ENCODE measurements at places on chromosomes 5 and 9. TPM values are rescaled to one million over a fixed set of nuclear protein-coding genes. Genes with fewer than 3 reads are reported as not detected.
A peak's percentile ranks its signal among the peaks of the same experiment; 100 is the strongest.

- H3K4me3 ChIP-seq = no peak overlapping the region
- no peaks in the 10 kb centered on the region for H3K36me3 ChIP-seq
- DNase-seq = peak; percentile 97
- peak overlapping the region; percentile 69 for H3K27ac ChIP-seq
- H3K4me1 ChIP-seq = peaks cover 19% of the 10 kb centered on the region
Measured at GRCh38 chr5:34598177-34598794, 57.8 kb upstream of the RAI14 start.

DNA sequence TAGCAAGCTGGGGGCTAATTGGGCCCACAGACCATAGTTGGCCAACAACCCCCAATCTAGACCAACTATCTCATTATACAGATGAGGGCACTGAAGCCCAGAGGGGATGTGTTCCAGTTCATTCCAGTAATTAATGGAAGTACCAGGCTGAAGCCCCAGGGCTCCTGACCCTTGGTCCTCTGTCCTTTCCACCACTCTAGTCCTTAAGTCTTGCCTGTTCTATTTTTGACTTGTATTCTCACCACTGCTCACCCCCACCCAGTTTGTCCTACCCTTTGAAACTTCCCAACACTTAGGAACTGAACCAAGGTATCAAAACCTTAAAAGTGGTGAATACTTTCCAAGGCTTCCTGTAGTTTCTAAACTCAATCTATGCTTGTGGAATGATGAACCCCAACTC, 407.4 kb downstream of the ENC1 start:
- H3K27me3 ChIP-seq = no peaks in the 10 kb centered on the region
- H3K36me3 ChIP-seq = no peaks in the 10 kb centered on the region
- H3K4me1 ChIP-seq = peaks cover 9% of the 10 kb centered on the region
- H3K4me3 ChIP-seq = no peak overlapping the region
- DNase-seq = no peak

GRCh38 chr5:180166176-180166575, 42.8 kb downstream of the RASGEF1C start:
- DNase-seq = no peak
- H3K36me3 ChIP-seq = no peaks in the 10 kb centered on the region
- H3K27me3 ChIP-seq = no peaks in the 10 kb centered on the region
- H3K4me3 ChIP-seq = no peak overlapping the region
- no peaks in the 10 kb centered on the region for H3K4me1 ChIP-seq
- H3K27ac ChIP-seq = no peak overlapping the region

- H3K4me1 ChIP-seq = no peaks in the 10 kb centered on the region
- H3K4me3 ChIP-seq = no peak overlapping the region
- DNase-seq = no peak
- no peaks in the 10 kb centered on the region for H3K36me3 ChIP-seq
- H3K27ac ChIP-seq = no peak overlapping the region
Measured at GRCh38 chr9:10146517-10147331, 466.1 kb downstream of the PTPRD start.

DNA sequence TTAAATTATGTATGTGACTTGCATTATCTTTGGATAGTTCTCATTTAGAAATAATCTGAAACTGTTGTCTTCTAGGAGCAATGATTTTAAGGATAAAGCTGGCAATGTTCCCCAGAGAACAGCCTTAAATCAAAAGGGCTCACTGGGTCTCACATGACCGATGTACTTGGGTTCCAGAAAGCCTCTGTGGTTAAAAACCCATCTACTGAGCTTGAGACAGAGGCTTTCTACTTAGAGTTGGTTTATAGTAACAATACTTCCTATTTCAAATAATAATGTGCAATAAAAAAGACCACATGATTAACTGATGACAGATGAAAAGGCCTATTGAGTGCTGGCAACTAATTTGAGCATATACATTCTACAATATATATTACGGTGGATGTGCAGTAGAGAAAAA, 1143.5 kb downstream of the PTPRD start:
- no peak for DNase-seq
- no peak overlapping the region for H3K27ac ChIP-seq
- H3K4me3 ChIP-seq = no peak overlapping the region
- no peaks in the 10 kb centered on the region for H3K36me3 ChIP-seq
- H3K27me3 ChIP-seq = no peaks in the 10 kb centered on the region

- DNase-seq = no peak
- peaks cover 25% of the 10 kb centered on the region for H3K4me1 ChIP-seq
- H3K27ac ChIP-seq = peak overlapping the region; percentile 76
- no peaks in the 10 kb centered on the region for H3K36me3 ChIP-seq
- H3K4me3 ChIP-seq = no peak overlapping the region
Measured at GRCh38 chr9:133710661-133711427, 27.3 kb downstream of the SARDH start.

IL9 gene
- polyA plus RNA-seq = not detected

TIMD4 gene
- not detected for polyA plus RNA-seq

PDE6A gene
- polyA plus RNA-seq = 0.02 TPM

DNA sequence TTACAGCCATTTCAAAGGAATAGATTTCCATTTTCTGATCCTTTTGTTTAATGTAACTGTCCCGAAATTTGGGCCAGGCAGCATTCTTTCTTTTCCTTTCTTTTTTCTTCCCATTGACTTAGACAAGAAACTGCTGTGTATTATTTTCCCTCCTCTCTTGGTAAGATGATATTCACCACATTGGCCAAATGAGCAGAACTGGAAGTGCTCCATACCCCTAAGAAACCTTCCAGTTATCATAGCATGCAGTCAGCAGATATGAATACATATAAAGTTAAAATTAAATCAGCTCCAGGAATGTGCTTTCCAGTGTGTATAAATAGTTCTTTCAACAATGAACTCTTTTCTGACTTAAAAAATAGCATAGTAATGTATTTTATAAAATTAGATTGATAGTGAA, 168.5 kb upstream of the GAS1 start:
- peak; percentile 59 for DNase-seq
- H3K4me3 ChIP-seq = no peak overlapping the region
- H3K27ac ChIP-seq = no peak overlapping the region
- H3K36me3 ChIP-seq = no peaks in the 10 kb centered on the region
- no peaks in the 10 kb centered on the region for H3K27me3 ChIP-seq

PFN3 gene
- polyA plus RNA-seq = not detected

LPAR1 gene
- 240 TPM for polyA plus RNA-seq

COQ4 gene
- polyA plus RNA-seq = 18.3 TPM

Measured in fibroblast of lung (primary cell).